ENCODE measurements at places on chromosomes 5 and 9.

DNA sequence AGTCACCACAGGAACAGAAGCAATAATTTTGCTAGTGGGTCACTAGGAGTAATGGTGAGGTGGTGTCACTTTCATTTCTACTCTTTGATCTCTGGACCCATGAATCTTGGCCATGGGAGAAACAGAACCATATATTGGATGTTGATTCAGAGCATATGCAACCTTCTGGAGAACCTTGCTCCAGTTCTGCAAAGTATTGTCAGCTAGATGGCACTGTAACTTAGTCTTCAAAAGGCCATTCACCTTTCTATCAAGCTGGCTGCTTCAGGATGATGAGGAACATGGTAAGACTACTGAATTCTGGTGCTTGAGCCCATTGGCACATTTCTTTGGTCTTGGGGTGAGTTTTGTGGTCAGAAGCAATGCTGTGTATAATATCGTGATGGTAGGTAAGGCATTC is 129.1 kb upstream of the FBN2 start:
- DNase-seq: no peak

GRCh38 chr5:95878417-95879323 is 56.1 kb upstream of the GLRX start:
- DNase-seq: no peak

- no peak for DNase-seq
Measured at GRCh38 chr9:38284588-38285051, 107.9 kb upstream of the ALDH1B1 start.

DNA sequence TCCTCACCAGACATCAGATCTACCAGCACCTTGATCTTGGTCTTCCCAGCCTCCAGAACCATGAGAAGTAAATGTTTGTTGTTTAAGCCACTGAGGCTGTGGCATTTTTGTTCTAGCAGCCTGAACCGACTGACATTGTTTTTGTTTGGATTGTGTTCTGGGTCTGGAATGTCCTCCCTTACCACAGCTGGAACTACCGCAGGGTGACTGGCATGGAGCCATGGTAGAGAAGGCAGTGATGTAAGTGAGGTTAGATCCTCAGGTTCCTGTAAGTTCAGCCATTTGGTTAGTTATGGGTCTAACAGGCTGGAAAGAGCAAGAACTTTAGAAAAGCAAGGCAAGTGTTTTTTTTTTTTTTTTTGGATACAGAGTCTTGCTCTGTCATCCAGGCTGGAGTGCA is 209.3 kb downstream of the DAB2IP start:
- no peak for DNase-seq

GRCh38 chr9:76817489-76817888 is 53.3 kb downstream of the PCA3 start:
- no peak for DNase-seq

DNA sequence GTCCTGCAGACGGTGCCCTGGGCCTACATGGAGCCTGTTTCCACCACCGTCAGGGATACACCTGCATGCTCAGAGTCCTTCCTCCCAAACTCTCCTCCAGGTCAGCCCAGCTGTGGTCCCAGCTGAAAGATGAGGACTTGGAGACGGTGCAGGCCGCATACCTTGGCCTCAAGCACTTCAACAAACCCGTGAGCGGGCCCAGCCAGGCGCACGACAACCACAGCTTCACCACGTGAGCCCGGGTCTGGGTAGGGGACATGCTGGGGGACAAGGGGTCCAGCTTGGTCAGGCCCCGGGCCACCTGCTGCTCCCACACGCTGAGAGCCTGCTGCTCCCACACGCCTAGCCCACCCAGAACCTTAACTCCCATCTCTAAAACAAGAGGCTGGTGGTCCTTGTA is 16.6 kb upstream of the CARD19 start:
- DNase-seq: no peak

- peak; percentile 10 for DNase-seq
Measured at GRCh38 chr9:130268521-130269211, 3.1 kb downstream of the HMCN2 start.

DNA sequence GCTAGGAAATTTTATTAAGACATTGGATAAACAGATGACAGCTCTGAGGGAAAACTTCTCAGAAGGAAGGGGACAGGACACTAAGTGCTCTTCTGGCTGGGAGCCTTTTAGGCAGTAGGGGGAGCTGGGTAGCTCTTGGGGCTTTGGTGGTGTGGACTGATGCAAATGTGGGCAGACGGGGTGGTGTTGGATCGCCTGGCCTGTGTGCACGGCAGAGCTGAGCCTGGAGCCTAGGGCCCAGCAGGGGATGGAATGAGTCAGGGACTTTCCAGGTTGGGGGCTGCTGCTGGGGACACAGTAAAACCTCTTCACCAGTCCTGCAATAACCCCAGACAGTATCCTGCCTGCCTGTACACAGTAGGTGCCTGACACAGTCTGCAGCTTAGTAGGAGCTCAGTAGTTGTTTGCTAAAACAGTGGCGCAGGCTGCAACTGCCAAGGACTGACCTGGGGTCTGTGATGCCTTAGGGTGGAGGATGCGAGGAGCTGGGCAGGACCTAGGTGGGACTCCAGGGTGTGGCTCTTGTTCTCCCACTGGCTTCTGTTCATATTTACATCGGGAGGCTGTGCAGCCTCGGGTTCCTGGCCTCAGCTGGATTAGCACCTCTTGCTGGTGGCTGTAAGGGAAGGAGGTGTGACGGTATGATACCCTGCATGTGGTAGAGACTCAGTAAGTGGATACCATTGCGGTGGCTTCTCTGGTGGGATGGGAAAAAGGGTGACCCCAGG is 83.8 kb downstream of the DAB2IP start:
- no peak for DNase-seq

GRCh38 chr5:32088214-32088613 is 85.9 kb downstream of the GOLPH3 start:
- DNase-seq: no peak

DNA sequence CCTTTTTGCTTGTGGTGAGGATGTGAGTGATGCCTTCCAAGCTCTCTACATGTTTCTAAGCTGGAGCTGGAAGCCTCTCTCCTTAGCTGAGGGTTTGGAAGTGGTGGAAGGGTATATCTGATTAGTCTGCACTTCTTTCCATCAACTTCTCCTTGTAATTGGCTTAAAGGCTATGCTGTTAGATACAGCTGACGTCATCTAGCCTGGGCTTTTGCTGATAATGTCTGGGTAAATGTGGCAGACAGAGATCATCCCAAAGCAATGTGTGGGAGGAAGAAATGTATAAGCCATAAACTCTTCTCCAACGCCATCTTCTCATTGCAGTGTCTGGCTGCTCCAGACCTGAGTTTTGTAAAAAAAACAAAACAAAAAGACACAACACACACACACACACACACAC is 29.3 kb downstream of the ZNF354C start:
- no peak for DNase-seq

GRCh38 chr5:158303275-158303674 is 444.3 kb upstream of the CLINT1 start:
- no peak for DNase-seq

GRCh38 chr9:72911816-72912215 is 41.0 kb downstream of the ALDH1A1 start:
- DNase-seq: no peak

DNA sequence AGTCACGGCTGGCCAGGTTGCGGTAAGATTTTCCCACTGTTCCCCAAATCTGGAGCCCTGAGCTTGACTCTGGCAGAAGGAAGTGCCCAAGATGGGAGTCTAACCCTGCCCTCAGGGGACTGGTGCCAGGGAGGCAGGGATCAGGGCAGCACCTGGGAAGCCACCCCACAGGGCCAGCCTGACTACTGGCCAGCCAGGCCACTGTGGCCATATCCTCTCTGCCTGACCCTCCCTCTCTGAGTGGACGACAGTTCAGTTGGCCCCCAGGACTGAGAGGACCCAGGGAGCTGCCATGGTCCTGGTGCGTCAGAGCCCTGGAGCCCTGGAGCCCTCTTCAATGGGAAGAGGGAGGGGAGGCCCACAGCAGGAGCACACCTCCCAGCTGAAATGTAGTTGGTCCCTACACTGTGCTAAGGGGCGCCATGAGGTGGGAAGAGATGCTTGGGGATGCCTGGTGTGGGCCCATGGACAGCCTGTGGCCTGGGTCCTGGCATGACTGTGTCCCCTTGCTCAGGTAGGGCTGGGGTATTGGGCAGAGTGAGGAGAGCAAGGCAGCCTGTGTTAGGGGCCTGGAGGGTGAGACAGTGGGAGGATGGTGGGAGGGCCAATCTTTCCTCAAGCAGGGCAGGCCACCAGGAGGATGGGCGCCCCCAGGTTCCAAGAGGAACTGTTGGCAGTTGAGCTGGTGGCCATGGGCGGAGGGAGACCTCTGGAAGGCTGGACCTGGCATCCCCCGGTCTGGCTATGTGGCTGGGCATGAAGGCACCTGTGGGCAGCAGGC is 81.1 kb downstream of the PHF2 start:
- no peak for DNase-seq

- no peak for DNase-seq
Measured at GRCh38 chr9:125608489-125609224, 98.4 kb downstream of the MAPKAP1 start.

DNA sequence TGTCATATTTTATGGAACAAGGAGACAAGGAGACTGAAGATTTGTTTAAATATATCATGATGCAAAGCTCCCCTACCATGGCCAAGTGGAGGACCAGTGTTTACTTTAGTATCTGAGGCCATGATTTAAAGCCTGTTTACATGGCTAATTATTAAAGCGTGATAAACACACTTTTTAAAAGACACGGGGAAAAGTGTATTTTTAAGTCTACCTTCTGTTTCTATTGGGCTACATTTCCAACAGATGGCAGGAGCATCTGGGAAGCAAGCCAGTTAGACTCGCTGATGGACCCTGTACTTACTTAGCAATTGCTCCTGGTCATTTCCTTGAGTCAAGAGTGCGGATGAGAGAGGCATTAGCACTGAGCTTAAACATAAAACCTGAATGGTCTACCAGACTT is 480.3 kb upstream of the SEMA6A start:
- DNase-seq: no peak

- DNase-seq: no peak
Measured at GRCh38 chr5:172509405-172509781, 55.1 kb upstream of the SH3PXD2B start.

DNA sequence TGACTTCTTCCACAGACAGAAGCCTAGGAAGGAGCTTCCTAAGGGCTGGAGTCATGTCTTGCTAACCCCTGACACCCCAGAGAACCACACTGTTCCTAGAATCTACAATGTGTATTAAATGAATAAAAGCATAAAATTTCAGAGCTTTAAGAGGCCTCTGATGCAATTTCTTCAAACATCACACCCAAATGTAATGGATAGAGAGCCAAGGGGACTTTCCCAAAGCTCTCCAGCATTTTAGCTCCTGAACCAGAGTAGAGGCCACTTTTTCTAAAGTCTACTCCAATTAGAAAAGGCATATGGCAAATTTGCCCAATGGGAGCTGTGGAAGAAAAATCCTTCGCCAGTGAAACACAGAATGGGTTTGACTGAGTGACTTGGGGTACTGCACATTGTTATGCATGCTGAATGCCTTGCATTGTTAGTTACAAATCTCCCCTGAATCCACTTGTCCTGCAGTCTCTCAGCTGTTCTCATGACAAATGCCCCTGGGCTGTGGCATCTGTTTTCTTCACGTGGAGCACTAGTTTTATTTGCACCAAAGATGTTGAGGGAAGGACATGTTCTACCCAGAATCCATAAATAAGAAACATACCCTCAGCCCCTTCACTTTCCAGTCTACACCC is 334.0 kb downstream of the ASTN2 start:
- DNase-seq: no peak

GRCh38 chr9:126160067-126160853 is 166.4 kb upstream of the MVB12B start:
- DNase-seq: no peak

DNA sequence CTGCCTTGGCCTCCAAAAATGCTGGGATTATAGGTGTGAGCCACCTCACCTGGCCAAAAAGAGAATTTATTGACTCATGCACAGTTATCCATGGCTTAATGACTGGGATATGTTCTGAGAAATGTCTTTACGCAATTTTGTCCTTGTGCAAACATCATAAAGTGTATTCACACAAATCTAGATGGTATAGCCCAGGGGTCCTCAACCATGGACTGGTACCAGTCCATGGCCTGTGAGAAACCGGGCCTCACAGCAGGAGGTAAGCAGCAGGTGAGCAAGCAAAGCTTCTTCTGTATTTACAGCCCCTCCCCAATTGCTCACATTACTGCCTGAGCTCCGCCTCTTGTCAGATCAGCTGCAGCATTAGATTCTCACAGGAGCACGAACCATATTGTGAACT is 12.4 kb upstream of the SIL1 start:
- DNase-seq: no peak

GRCh38 chr5:143679777-143680176 is 132.2 kb upstream of the HMHB1 start:
- no peak for DNase-seq

DNA sequence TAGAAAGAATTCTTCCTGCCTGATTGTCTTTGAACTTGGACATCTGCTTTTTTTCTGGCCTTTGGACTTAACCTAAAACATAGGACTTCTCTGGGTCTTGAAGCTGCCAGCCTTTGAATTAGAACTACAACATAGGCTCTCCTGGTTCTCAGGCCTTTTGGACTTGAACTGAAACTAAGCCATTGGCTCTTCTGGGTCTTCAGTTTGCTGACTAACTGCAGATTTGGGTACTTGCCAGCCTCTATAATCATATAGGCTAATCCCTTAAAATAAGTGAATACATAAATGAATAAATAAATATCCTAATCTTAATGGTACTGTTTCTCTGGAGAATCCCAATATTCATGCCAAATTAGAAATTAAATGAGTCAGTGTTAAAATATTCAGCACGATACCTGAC is 473.4 kb upstream of the PAPPA start:
- DNase-seq: no peak

DNA sequence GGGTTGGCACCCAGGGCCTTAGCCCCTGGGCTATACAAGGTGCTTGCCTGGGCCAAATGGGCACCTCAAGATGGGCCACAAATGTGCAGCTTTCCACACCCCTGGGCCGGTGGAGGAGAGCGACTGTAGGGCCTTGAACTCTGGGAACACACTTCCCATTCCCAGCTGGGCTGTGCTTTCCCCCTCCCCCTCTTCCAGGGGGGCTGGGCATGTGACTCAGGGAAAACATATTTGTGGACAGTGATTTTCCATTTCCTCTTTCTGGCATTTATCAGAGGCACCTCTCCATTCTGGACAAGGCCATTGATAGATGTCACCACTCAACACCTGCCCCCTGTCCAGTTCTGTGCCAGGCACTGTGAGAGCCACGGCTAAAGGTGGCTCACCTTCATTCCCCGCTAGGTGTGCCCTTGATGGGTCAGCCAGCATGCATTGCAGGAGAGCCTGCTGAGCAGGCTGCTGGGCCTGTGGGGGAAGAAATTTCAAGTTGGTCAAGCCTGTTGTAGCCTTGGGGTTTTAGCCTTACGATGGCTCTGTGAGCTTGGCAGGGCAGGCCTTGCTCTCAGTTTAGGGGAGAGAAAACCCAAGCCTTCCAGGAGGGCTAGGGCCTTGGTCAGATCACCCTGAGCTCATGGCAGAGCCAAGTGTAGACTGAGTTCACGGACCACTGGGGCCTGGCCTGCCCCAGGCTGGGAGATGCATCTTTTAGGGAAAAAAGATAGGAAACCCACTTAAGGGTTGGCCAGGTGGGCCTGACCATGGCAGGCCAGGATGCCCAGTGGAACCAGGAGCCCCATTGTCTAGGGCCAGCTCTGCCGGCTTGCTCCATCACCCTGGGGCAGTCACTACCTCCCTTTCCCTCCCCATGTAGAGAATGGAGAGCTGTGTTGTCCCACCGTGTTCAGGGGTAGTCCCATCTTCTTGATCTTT is 113.9 kb downstream of the DAB2IP start:
- DNase-seq: no peak

GRCh38 chr5:98714710-98715288 is 58.7 kb upstream of the RGMB start:
- no peak for DNase-seq

GRCh38 chr9:124477648-124478285 is 27.5 kb downstream of the ADGRD2 start:
- DNase-seq: no peak

GRCh38 chr5:76050134-76050533 is 33.0 kb upstream of the SV2C start:
- DNase-seq: no peak
